ENCODE measurements at places on chromosomes 6 and 20.

GRCh38 chr6:16257999-16258708, 19.8 kb downstream of the GMPR start:
- DNase-seq, result no peak

GRCh38 chr6:121485359-121485811, 49.9 kb downstream of the GJA1 start:
- no peak for DNase-seq

DNA sequence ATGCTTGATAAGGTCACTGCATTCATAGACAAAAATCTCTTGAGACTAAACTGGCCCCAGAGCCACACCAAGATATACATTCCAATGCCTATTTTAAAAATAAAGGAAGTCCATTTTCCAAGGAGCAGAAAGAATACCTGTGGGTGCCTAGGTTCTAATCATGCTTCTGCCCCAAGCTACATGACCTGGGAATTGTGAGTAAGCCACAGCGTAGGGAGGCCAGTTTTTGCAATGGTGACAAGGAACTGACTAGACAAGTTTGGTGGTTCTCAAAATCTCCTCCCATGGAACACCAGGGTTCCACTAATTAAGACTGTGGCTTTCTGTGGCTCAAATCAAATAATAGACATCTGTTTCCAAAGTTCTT, 83.3 kb downstream of the GMDS start:
- DNase-seq, result no peak

- DNase-seq, result no peak
These were observed 65.0 kb upstream of the SLC2A12 start for GRCh38 chr6:134117409-134117808.

DNA sequence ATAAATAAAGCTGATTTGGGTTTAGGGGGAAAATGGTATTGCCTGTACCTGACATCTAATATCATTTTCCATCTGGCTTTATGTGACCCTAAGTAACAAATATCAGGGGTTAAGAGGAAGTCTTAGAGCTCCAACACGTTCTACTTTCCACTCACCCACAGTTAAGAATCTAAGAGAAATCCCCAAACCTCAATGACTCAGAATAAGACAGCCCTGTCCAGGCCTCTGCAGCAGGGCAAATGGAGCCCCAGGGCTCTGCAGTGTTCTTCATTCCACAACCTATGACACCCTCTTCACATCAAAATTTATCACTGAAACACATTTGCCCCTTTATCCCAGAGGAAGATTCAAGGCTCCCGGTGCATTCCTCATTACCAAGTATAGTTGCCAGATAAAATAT, 20.3 kb upstream of the TENT5A start:
- no peak for DNase-seq

DNA sequence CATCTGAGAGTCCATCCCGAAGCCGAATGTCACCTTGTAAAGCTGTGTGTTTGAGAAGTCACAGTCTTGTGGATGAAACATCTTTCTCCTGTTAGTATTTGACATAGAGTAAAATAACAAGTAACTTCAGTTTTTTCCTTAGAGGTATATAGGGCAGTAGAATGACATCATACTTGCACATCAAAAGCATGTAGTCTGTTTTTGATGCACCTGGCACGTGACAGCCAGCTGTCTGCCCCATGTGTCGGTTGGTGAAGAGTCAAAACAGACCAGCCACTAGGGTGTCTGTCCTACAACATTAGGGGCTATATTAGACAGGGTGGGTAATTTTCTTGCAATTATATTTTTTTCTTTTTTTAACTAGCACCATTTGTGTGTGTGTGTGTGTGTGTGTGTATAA, 70.2 kb downstream of the SNX9 start:
- no peak for DNase-seq

- DNase-seq, result no peak
These were observed 60.3 kb downstream of the RNF217 start for GRCh38 chr6:125022391-125022989.

DNA sequence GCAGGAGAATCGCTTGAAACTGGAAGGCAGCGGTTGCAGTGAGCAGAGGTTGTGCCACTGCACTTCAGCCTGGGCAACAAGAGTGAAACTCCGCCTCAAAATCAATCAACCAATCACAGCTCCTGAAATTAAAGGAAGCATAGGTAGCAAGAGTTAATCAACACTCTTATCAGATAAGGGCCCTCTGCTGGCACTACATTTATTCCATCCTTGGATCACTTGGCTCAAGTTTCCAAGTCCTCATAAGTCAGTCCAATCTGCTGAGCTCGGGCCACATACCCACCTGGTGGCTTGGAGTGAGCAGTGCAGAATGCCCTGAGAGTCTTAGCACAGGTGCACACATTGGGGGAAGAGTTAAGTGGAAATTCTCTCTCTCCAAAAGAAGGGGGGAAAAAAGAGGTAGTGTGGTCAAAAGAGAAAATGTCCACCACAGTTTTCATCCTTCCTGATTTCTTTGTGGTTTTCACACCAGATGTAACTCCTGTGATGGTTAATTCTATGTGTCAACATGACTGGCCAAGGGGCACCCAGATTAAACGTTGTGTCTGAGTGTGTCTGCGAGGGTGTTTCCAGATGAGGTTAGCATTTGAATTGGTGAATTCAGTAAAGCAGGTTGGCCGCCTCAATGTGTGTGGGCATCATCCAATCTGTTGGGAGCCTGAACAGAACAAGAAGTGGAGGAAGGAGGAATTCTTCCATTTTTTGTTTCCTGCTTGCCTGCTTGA, 14.2 kb upstream of the FAM8A1 start:
- no peak for DNase-seq

DNA sequence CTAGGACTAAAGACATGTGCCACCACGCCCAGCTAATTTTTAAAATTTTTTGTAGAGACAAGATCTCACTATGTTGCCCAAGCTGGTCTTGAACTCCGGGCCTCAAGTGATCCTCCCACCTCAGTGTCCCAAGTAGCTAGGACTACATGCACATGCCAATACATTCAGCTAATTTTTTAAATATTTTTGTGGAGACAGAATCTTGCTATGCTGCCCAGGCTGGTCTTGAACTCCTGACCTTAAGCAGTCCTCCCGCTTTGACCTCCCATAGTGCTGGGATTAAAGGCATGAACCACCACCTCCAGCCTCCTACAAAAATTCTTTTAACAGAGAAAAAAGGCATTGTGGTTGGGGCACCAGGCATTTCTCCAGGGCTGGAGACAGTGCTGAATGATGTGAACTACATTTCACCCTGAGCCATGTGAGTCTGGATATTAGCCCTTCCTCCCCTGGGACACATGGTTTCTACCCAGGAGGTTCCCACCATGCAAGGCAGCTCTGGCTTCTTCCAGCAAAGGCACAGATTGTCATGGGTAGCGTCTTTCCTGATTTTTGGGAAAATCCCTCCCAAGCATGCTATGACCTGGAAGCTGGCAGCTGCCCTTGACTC, 36.3 kb upstream of the CMTR1 start:
- DNase-seq, result no peak

GRCh38 chr20:22446613-22447446, 137.5 kb downstream of the FOXA2 start:
- DNase-seq, result no peak

DNA sequence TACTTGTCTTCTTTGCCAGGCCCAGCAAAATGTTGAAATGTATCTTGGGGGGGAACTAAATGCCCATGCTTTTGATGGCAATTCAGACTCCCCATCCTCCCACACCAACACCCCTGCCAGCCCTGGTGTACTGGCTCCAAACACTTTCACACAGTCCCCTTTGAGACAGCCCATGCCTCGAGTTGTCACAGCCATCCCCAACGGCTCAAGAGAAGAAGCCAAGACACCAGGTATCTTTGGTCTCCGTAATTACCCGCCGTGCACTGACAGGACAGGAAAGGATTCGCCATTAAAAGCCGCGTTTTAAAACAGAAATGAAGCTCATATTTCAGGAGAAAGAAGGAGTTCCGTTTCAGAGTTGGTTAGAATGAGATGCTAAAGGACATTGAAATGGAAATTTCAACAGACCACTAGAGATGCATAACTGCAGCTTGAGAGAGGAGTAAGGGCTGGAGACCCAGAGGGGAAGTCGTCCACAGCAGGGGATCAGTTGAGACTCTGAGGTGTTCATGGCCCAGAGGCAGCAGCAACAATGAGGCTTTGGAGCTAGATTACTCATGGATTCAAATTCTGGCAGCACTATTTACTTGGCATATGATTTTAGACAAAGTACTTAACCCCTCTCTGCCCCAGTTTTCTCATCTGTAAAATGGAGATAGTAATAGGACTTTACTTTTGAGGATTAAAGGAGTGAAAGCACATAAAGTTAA, 63.5 kb upstream of the ADGRF1 start:
- no peak for DNase-seq

DNA sequence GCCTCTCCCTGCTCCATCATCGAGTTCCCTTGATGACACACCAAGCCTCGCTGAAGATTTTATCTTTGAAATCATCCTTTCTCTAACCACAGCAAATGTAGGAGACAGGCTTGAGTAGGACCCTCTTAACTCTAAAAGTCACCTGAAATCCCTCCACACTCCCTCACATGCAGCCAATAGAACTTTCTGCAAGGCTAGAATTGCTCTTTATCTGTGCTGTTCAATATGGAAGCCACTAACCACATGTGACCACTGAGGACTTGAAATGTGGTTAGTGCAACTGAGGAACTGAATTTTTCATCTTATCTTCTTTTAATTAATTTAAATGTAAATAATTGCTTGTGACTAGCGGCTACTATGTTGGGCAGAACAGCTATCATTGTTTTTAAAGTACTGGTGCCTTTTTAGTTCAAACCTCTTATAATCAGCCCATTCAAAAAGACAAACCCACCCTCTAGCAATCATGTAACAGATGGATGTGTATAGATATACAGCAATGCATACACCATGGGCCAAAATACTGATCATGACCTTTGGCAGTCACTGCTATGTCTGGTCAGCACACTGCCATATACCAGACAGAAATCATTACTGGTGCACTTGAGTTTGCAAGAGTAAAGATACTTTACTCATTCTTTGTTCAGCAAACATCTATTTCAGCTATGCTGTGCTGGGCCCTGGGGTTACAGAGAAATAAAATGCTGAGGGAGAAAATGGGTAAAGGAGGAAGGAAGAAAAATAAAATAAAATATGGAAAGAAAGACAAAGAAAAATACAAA, 50.0 kb downstream of the GFOD1 start:
- no peak for DNase-seq

DNA sequence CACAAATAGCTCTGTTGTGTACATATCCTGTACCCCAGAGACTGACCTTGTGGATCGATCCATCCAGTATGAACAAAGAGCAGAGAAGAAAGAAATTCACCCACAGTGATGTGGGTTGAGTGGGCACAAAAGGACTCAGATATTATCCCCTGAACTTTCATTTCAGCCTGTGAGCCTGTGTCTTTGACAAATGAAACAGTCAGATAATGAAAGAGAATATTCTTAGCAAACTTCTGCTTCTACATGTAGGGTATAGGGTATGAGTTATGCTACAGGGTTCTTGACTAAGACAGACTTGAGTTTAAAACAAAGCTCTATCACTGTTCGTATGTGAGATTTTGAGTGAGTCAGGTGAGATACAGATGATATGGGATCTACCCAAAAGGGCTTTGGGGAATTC, 359.7 kb downstream of the MAFB start:
- no peak for DNase-seq

DNA sequence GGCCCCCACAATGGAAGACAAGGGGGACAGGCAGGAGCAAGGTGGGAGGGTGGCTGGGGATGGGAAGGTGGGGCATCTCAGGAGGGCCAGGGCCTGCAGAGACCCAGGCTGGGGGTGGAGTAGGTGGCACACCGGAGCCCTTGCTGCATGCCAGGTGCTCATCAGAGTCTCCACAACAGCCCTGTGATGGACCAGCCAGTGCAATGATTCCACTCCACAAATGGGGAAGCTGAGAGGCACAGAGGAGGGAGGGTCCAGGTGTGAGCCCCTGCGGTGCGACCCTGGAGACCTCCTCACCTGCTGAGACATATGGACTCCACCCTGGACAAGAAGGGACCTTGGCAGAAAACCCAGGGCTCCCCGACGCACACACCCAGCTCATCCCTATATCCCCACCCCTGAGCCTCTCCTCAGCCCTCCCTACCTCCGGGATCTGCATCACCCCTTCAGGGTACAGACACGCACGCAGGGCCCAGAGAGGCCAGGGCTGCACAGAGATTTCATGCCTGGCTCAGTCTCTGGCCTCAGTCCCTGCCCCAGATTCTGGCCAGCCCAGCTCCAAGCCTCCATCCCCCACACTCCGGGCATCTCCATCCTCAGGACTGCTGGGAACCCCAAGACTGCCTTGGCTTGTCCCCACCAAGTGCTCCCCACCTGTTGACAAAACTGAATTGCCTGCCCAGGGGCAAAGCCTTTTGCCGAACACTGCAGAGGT, 7.1 kb upstream of the GRM4 start:
- DNase-seq, result no peak

GRCh38 chr6:35955970-35956369, 35.1 kb upstream of the SRPK1 start:
- no peak for DNase-seq

GRCh38 chr6:1226277-1227099, 85.4 kb upstream of the FOXQ1 start:
- peak; percentile 16 for DNase-seq

- DNase-seq, result peak; percentile 92
These were observed 1.0 kb upstream of the SYNCRIP start for GRCh38 chr6:85643537-85644278.

DNA sequence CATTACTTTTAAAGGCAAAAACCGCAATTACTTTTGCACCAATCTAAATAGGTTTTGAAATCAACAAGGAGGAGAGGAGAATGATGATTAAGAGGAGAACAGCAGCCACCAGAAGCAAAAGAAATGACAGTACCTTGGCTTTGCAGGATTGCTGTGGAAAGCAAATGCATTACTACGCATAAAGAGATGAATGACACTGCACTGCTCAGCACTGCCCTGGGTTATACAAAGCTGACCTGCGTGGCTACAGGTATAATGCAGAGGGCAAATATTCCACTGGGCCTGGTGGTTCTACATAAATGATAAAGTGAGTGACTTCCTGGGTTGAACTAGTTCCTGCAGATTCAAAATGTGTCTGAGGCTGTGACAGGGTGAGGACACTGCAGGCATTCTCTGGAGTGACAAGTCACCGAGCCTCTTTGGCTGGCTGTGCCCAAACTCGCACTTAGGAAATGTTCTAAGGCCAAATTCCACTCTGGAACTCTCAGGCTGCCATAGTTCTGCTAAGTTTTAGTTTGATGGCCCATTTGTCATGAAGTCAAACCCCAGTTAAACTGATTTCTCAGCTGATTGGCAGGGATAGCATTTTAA, 78.6 kb downstream of the INSM1 start:
- no peak for DNase-seq

DNA sequence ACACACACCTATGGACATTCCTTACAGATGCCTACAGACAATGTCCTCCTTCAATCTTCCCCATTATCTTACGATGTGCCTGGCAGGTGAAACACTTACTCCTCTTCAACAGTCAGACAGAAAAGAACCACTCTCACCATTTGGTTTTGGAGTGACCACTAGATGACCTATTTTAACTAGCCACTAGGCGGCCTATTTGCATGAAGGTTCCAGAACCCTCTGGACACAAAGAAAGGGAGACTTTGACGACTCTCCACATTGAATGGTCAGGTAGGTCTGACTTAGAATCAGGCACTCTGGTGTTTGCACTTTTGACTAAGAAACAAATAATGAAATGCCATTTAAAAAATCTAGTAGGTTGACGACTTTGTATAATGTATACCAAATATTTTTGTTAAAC, 42.0 kb downstream of the PNLDC1 start:
- no peak for DNase-seq
